ENCODE measurements at places on chromosomes 12 and 14.

- no peak for DNase-seq
Measured at GRCh38 chr12:93982771-93983315, 165.5 kb upstream of the PLXNC1 start.

GRCh38 chr12:12024911-12025682, 45.6 kb upstream of the BCL2L14 start:
- no peak for DNase-seq

- DNase-seq = no peak
Measured at GRCh38 chr12:172732-173161, 41.2 kb downstream of the SLC6A12 start.

DNA sequence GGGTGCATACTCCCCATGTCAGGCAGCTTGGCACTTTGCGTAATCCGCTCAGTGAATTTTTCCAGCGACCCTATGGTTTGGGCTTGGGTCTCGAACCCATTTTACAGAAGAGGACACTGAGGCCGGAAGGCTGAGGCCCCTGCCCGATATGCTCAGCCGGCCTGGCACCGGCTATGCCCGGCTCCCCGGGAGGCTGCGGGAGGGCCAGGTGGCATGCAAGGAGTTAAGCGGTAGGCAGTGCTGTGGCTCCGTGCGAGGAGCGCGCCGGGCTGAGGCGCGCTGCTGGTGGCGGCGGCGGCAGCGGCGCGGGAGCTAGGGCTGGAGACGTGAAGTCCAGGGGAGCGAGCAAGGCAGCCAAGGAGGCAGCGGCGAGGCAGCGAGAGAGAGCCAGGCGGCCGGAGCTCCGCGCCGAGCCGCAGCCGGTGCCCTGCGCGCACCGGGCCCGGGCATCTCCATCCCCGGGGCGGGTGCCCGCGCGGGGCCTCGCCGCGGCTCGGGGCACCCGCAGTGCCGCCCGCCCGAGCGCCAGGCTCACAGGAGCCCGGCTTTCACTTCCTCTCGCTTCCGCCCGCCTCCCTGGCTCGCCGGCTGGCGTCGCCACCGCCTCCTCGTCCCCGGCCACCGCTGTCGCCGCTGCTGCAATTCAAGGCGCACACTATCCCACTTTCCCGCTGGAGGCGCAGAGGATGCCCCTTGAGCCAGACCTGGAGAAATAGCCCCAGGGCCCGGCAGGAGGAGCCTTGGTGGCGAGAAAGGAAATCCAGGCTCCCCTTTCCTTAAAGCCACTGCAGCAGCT, at the start of gene WSCD2:
TSS of gene WSCD2 (plus strand) at position 272 of the 796 bp plus-strand sequence. CDS start 66,545 bp downstream, outside the sequence.
- no peak for DNase-seq

GRCh38 chr14:66378712-66379505, 107.3 kb upstream of the CCDC196 start:
- no peak for DNase-seq

Data from activated CD8-positive, alpha-beta memory T cell treated with anti-CD3 and anti-CD28 coated beads for 4 hours (primary cell).